ENCODE measurements at places on chromosomes 5 and 9.

DNA sequence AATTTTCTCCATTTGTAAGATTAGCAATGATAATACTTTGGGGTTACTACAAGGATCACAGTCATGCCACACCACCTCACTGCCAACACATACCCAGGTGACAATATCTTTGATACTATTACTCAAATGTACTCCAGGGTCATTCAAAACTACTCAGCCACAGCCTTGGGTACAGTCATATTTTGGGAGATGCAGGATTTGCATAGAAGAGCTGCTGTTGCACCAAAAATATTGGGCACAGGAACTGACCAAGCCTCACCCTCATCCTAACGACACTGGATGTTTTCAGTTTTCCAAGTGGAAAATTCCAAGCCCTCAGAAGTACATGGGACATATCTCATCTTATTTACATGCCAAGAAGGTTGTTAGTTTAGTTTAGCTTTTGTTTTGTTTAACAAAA is 120.9 kb upstream of the C6 start:
- DNase-seq = no peak

GRCh38 chr5:50874306-50875001 is 208.0 kb downstream of the PARP8 start:
- DNase-seq = no peak

DNA sequence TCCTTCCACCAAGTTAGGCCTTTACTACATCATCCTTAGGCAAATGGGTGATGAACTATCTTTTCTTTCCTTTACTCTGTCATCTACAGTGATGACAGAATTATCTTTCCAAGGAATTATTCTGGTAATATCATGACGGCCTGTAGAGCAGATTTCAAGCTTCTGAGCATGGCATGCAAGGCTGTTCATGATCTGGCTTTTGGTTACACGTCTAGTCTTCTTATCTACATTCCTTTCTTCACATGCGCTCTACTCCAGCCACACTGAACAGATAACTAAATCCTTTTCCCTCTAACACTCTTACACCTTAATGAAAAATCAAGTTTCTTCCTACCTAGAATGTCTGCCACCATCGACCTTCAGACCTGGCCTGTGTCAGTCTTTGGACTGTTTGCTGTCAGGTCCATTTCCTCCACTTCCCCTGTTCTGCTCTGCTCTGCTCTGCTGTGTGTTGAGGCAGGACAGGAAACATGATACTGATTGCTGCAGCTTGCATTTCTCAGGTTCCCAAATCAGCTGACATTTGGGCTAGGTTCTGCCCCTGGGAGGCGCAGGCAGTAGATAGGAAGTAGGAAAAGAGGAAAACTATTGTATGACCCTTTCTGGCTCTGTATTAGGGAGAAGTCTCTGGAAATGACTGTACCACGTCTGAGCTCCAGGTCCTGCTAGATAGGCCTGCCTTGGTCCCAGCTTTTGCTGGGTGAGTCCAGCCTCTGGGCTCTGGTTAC is 4.2 kb downstream of the SCGB3A2 start:
- DNase-seq = no peak

DNA sequence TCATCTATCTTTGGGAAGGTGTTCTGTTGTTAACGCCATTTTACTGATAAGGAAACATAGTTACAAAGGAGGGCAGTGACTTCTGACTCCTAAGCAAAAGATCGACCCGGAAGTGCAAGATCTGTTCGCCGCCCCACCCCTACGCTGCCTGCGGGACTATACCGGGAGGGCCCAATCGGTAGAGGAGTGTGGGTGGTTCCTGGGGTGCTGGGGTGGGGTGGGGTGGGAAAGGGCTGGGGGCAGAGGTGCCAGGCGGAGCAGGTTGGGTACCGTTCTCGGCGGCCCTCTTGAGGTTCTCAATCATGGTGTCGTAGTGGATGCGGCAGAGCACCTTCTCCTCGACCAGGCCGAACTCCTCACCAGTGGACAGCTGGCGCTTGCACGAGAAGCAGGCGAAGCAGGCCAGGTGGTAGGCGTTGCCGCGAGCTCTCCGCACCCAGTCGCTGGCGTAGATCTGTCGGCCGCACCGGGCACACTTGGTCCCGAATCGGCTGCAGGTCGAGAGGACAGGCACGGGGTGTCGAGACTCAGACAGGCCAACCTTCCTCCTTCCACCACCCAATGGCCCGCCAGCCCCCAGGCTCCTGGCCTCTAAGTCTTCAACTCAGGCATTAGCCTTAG is 11.8 kb downstream of the LHX6 start:
- DNase-seq = no peak

DNA sequence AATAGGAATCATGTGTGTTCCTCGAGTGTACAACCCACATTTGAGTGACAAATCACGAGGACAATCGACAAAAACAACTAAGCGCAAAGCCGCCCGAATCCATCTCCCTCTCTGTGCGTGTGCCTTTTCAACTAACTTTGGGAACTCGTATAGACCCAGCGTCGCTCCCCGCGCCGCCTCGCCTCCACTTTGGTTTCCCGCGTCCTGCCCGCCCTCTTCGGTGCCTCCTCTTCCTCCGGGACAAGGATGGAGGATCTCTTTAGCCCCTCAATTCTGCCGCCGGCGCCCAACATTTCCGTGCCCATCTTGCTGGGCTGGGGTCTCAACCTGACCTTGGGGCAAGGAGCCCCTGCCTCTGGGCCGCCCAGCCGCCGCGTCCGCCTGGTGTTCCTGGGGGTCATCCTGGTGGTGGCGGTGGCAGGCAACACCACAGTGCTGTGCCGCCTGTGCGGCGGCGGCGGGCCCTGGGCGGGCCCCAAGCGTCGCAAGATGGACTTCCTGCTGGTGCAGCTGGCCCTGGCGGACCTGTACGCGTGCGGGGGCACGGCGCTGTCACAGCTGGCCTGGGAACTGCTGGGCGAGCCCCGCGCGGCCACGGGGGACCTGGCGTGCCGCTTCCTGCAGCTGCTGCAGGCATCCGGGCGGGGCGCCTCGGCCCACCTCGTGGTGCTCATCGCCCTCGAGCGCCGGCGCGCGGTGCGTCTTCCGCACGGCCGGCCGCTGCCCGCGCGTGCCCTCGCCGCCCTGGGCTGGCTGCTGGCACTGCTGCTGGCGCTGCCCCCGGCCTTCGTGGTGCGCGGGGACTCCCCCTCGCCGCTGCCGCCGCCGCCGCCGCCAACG is at the start of gene GPR150:
GPR150 (plus strand) TSS at position 58 of the 840 bp plus-strand sequence; CDS start at position 247, 189 bp downstream.
- DNase-seq = peak; percentile 87

DNA sequence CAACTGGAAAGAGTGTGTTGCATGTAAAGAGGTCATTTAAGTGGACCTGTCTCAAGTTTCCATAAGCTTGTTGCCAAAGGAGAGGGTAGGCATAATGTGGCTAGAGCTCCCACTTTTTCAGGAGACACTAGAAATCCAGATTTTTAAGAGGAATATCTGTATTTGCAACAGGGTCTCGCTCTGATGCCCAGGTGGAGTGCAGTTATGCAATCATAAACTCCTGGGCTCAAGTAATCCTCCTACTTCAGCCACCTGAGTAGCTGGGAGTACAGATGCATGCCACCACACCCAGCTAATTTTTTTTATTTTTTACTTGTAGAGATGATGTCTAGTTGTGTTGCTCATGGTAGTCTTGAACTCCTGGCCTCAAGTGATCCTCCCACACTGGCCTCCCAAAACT is 183.5 kb downstream of the NIPBL start:
- DNase-seq = no peak

DNA sequence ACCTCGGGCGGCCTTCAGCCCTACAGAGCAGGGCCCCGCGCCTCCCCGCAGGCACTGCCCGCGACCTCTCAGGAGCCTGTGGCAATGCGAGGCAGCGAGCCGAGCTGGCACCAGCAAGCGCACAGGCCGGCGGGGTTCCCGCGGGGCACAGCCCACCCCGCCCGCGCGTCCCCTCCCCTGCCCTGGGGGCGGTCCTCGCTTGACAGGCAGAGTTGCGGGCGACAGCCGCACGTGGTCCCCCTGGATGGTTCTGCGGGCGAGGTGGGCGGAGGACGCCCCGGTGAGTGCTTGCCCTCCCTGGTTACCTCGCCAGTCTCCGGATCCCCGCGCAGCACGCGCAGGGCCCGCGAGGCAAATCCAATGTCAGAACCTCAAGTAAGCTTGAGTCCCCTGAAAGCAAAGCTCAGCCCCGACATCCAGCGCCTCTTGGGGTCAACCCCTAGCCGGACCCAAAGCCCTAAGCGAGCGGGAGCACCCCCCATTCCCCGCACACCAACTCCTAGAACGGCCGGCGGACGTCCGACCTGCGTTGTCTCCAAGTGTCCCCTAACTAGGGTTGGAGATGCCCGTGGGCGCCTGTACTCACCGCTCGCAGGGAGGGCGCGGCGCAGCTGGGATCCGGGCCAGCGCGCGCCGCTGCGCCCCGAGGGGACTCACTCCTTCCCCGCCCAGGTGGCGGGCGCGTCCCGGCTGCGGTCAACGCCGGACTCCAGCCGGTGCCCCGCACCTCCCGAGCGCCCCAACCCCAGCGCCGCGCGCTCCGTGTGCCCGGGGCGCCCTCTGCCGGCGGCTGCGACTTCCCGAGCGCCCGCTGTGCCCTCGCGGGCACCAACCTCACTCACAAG is at the start of gene DRD1:
DRD1 (minus strand) TSS at position 123 of the 845 bp plus-strand sequence. CDS start 1,083 bp downstream, outside the sequence.
- DNase-seq = peak; percentile 84

GRCh38 chr9:106892632-106893031 is 29.7 kb downstream of the ZNF462 start:
- peak; percentile 48 for DNase-seq

DNA sequence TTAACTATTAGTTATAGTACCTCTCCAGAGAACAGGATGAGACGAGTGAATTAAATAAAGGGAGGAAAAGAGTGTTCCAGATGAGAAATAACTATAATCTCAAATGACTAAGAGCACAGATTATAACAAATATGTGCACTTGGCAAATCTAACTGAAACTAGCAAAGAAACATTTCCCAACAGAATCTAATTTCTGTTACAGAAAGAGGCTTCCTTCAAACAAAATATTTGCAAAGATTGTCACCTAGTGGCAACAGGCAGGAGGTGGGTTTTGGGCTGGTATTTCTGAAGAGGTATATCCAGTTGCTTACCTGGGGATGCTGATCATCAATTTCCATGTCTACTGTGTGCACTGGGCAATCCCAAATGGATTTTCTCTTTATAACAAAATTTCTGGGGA is 5.6 kb upstream of the SPDL1 start:
- DNase-seq = peak; percentile 8

DNA sequence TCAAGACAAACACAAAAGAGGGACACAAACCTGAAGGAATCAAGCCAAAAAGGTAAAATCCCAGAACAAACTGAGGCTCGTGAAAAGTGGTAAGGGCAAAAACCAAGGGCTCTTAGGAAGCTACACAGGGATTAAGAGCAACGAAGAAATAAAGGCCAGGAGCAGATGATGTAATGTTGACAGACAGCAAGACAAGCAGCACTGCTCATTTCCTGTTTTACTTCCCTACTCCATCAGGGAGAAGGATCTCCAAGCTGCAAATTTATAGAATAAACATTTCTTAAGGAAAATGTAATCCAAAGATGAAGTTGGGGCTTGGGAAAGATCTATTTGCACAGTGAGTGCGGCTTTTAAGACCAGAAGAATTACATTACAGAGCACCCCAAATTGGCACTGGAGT is 182.3 kb upstream of the MAP1B start:
- no peak for DNase-seq

DNA sequence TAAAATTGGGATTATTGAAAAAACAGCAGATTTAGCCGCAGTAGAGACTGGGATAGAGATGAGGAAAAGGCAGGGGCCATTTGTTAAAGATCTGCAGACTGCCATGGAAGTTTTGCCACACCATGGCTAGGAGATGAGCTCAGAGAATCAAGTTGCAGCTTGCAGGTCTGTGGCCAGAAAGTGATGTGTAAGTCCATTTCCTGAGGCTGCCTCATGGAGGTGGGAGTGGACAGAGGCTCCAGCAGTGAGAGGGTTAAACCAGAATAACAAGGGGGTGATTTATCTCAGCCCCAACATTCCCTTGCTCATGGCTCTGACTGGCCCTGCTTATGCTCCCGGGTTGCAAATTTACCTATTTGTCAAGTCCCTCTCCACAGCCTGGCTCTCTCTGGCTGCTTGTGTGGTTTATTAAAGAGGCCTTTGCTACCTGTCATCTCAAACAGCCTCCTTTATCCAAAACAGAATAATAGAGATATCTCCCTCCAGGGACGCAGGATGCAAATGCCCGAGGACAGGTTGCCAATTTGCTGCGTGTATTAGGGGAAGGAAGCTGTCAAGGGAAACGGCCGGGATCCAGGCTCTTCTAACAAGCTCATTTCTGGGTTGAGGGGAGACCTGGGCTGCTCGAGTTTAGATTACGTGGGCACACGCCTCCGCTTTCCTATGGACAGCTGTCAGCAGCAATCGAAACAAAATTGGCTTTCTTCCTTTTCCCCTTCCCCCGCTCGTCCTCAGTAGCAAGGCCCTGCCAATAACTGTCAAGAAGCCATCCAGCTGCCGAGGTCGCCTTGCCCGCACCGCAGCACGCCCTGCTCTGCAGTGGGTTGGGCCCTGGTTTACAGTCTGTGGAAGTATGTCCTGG is 72.8 kb upstream of the PITX1 start:
- no peak for DNase-seq

GRCh38 chr9:78788101-78788500 is 491.2 kb downstream of the PSAT1 start:
- DNase-seq = no peak

DNA sequence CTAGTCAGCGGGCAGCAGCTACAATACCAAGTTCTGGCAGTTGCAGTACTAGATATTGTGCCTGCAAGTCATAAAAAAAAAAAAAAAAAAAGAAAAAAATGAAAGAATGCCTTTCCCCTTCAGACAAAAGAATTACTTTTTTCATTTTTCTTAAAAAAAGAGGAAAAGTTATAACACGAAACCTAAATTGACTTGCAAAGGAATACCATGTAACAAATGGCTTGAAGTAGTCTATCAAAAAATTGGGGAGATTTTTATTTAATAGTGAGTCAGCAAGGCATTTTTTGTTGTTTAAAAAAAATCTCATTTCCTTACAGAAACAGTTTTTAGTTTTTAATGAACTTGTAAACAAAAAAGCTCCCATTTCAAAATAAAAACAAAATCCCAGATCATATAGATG is 55.6 kb downstream of the CSNK1A1 start:
- DNase-seq = no peak

DNA sequence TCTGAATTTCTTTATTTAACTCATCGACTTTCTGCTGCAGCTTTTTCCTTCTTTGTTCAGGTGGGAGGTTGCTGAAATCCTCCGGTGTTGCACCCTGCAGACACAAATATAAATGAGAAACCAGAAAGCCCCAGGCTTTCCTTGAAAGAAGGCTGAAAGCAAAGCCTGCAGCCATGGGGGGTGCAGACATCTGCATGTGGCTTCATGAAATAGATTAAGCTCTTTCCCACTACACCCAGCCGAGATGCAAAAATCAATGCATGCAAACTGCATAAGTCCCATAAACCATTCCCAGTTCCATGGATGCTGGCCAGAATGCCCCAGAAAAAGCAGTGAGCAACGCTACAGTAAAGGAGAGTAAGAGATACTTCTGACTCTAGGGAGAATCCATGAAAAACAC is 73.6 kb downstream of the USP20 start:
- DNase-seq = no peak

All from SK-N-SH (cell line).